ENCODE measurements at places on chromosomes 12 and 14.

DNA sequence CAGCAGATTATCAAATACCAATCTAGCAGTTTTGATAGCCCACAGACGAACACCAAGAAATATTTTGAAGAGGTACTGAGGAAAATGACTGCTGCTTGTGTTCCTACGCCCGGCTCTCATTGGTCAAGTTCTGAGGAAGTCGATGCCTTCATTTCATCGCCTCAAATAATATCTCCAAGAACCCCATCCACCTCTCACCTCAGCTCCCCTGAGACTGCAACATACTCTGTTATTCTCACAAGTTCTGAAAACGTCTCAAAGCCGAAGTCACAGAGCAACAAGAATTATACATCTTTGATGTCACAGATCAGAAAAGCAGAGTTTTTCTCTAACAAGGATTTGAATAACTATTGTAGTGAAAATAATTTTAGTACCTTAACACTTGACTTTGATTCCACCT, 55.5 kb upstream of the BCAT1 start:
- DNase-seq: no peak

DNA sequence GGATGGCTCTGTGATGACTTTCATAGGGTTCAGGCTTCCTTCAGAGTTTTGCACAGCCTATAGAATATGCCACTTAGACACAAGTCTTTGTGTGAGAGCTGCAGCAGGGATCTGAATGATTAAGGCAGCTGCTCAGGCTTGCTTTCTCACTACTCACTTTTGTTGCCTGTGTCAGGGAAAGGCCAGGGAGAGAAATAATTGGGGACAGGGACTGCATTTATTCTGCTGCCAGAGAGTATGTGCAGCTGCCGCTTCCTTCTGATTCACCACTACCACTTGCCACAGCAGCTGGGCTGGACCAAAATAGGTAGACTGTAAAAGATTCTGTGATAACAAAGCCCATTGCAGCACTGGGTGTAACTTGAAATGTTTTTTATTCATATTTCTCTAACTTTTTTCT, 49.7 kb downstream of the TRMT5 start:
- DNase-seq: no peak

GRCh38 chr14:20630340-20631022, 11.0 kb downstream of the OR6S1 start:
- DNase-seq: no peak

GRCh38 chr14:77222546-77223225, 41.1 kb downstream of the TMEM63C start:
- no peak for DNase-seq

- no peak for DNase-seq
These were observed 52.6 kb downstream of the DYRK2 start for GRCh38 chr12:67701121-67701520.

DNA sequence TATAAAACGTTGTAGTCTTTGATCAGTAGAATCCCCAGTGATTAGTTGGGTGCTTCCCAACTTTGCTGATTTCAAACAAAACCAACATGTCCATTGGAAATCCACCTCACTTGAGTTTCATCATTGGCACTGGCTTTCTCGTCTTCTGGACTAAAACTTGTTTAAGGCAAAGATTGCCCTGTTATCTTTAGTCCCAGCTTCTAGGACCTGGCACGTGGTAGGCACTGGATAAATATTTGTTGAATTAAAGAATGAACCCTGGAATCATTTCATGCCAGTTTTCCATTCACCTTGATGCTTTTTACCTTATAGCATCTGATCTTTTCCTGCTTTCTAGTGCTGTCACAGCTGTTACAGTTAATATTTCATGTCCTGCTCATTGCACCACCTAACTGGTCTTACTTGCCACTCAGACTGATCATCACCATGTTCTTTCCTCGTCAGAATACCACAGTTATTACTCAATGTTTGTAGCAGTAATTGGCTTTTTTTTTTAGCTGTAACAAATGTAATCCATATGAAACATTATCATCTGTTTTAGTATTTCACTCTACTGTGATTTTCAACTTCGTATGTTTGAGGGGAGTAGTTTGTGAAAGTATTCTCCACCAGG, 7.3 kb upstream of the C12orf50 start:
- DNase-seq: no peak

DNA sequence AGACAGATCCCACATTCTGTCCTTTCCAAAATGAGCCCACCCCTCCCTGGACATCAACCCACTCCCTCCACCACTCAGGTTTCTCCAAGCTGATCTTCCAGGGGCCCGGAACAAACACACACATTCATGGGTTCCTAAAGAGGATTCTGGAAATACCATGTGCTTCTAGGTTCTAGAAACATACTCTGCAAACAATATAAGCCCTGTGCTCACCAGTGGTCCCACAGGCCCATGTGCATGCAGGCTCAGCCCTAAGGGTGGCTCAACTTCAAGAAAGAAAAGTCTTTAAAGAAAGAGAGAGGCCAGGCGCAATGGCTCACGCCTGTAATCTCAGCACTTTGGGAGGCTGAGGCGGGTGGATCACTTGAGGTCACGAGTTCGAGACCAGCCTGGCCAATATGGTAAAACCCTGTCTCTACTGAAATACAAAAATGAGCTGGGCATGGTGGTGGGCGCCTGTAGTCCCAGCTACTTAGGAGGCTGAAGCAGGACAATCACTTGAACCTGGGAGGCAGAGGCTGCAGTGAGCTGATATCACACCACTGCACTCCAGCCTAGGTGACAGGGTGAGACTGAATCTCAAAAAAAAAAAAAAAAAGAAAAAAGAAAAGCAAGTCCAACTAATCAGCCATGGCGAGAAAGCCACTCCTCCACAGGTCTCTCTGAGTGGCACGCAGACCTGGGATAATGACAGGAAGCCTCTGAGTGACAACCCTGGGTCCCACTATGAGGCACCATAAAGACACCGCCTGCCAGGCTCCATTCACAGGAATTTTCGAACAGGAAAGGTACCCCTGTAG, 59.5 kb upstream of the PNMA1 start:
- no peak for DNase-seq

GRCh38 chr14:61438860-61439765, 117.7 kb downstream of the PRKCH start:
- no peak for DNase-seq

DNA sequence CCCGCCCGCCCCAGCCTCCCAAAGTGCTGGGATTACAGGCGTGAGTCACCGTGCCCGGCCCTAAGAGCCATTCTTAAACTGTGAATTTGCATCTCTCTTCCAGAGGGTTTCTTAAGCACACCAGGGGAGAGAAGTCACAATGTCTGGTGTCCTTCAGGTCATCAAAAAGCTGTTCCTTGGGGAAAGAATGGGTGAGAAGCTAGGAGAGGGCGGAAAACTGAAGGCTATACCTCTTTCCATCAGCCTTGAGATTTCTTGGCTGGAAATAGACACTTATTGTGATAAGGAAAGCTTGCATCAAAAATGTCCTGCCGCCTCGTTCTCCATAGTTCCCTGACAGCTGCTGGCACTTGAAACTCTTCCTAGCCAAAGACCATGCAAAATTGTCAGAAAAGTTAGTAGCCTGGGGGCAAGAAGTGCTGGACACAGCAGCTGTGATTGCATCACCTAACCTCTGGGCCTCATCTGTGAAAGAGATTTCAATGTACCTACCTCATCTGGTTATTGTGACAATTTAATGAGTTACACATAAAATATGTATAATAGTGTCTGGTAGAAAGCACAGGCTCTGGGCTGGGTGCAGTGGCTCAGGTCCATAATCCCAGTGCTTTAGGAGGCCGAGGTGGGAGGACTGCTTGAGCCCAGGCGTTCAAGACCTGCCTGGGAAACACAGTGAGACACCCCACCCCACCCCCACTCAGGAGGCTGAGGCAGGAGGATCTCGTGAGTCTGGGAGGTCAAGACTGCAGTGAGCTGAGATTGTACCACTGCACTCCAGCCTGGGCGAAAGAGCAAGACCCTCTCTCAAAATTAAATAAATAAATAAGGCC, 9.7 kb upstream of the UBC start:
- no peak for DNase-seq

GRCh38 chr12:76085520-76085868, 1.0 kb upstream of the NAP1L1 start:
- no peak for DNase-seq

DNA sequence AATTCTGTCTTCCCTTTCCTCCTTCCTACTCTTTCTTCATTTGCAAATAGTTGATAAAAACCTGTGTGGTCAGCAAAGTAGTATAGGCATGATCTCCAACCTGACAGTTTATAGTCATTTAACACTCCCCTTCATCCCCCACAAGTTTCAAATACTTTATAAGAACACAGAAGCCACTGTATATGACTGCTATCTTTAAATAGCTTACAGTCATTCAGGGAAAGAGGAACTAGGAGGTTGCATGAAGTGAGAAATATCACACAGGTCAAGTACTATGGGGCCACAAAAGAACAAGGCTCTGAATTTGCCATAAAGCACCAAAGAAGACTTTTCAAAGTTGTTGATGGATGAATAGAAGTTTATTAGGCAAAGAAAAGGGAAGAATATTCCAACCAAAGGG, 431.3 kb downstream of the NPAS3 start:
- no peak for DNase-seq

DNA sequence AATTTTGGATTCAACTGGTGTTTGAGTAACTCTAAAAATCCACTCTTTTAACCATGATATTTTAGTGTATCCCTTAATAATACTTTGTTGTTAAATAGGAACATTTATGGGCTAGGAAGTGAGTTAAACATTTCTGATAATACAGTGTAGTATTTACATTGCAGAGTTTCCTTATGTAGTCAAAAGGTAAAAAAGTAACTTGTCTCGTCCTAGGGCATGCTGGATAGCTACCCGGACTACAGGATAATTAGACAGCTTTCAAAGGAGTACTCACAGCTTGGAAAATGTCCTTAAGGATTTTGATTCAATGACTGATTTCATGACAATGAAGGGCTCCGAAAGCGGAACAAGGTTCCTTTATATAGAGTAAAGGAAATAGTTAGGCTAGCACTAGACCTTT, 14.5 kb upstream of the KITLG start:
- no peak for DNase-seq

DNA sequence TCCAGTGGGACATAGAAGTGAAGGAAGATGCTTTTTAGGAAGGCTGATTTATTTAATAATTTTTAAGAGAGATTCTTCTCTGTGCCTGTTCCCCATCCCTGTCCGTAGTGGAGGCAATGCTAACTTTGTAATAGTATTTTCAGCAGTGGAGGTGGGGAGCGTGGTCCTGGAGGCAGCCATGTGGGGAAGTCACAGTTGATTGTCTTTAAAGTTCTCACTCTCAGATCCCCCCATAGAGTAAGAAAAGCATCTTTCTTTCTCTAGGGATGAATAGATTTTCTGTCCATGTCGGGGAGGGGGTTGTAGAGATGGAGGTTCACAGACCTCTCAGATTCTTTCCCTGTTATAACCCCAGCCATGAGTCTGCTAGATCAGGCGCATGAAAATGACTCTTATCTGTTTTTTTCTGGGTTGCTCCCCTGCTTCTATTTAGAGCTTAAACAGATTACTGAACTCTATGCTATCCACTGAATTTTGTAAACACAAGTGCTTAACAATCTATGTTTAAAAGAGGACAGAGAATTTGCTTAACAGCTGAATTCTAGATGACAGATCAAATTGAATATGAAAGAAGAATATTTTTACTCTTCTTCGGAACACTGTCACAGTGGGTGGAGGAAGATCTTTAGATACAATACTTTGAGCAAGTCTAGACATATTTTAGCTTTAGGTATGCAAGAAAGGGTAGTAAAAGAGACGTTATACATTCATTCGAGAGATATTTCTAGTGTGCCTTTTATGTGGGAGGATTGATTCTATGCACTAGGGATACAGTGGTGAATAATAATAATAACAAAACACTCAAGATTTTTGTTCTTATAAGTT, 25.3 kb downstream of the TMEM117 start:
- DNase-seq: no peak

GRCh38 chr12:24709216-24709615, 239.7 kb downstream of the BCAT1 start:
- no peak for DNase-seq

DNA sequence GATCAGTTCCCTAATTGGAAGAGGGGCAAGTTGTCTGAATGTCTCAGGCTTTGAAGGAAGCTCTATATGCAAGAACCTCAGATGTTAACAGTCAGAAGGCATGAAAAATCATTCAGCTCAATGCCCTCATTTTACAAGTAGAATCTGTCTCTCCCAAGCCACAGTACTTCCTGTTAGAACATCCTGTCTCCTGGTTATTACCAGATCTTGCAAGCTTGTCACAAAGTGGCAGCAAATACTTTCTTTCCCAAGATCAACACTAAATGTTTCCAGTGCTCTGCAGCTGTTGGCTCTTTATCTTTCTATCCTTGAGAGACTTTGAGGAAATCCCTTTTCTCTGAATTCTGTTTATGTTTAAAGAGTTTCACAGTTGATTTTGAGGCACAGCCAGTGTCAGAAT, 235.5 kb downstream of the AKAP6 start:
- DNase-seq: no peak

DNA sequence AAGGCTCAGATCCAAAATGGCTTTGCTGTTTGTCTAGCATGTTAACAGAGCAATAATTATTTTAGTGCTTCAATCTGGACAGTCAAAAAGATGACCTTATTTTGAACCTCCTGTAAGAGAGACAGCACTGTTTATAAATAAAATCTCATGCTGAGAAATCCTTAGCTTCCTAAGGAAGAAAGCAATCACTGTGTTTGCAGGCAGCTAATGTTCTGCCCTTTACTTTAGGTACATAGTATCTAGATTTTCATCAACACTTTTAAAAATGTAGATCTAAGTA, 105.3 kb downstream of the PRKD1 start:
- DNase-seq: no peak

GRCh38 chr14:39673270-39673711, 241.1 kb upstream of the FBXO33 start:
- no peak for DNase-seq

GRCh38 chr14:93085911-93086310, 29.8 kb downstream of the ITPK1 start:
- DNase-seq: no peak

DNA sequence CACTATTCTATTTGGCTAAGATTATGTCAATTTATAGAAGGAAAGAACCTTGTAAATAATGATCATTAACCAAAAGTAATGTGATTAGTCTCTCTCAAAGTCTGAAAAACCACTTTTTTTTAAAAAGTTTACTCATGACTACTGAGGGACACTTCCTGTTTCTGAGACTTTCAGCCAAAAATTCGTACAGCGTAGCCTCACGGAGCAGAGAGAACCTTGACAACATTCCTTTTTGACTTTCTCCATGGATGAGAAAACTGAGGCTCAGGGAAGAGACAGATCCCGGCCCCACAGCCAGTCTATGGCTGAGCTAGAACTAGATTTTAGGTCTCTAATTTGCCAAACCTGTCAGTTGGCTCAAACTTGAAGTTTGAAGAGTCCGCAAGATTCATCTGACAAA, 68.2 kb downstream of the DAD1 start:
- no peak for DNase-seq

GRCh38 chr14:100440207-100440631, 117.1 kb downstream of the SLC25A47 start:
- DNase-seq: peak; percentile 82

DNA sequence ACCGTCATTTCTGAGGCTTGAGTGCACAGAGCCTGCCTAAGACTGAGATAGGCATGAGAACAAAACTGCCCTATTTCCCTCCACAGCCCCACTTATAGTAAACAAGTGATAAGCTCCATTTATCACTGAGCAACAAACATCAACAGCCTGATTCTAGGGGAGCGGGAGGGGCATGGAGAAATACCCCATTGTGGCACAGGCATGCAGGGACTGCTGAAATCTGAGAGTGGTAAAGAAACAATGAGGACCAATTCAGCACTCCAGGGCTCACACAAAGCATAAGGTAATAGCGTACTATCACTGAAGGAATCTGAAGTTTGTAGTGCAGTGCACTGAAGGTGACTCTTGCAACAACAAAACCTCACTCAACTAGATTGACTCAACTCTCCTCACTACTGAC, 186.7 kb downstream of the ANO2 start:
- DNase-seq: no peak
